ENCODE measurements at places on chromosomes 11 and 22. TPM values are rescaled to one million over a fixed set of nuclear protein-coding genes. Genes with fewer than 3 reads are reported as not detected.
A peak's percentile ranks its signal among the peaks of the same experiment; 100 is the strongest.

DNA sequence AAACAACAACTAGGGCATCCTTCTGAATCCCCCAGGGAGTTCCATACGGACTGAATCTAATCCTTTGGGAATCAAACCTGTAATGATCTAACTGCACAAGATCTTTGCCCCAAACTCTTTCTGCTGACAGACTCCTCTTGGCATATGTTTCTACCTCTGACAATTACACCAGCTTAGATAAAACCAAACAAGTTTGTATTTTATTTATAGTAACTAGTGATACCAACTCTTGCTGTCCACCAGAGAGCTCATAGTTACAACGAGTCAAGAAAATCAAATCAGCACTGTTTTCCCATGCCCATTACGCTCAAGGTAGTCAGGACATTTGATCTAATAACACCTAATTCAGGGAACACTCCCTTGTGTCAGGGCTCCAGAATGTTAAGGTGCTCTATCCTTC is 972.0 kb downstream of the NTM start:
- H3K27me3 ChIP-seq, result no peaks in the 10 kb centered on the region
- no peak for DNase-seq
- H3K4me1 ChIP-seq, result no peaks in the 10 kb centered on the region
- no peaks in the 10 kb centered on the region for H3K36me3 ChIP-seq
- H3K4me3 ChIP-seq, result no peak overlapping the region
- no peak overlapping the region for H3K27ac ChIP-seq

DNA sequence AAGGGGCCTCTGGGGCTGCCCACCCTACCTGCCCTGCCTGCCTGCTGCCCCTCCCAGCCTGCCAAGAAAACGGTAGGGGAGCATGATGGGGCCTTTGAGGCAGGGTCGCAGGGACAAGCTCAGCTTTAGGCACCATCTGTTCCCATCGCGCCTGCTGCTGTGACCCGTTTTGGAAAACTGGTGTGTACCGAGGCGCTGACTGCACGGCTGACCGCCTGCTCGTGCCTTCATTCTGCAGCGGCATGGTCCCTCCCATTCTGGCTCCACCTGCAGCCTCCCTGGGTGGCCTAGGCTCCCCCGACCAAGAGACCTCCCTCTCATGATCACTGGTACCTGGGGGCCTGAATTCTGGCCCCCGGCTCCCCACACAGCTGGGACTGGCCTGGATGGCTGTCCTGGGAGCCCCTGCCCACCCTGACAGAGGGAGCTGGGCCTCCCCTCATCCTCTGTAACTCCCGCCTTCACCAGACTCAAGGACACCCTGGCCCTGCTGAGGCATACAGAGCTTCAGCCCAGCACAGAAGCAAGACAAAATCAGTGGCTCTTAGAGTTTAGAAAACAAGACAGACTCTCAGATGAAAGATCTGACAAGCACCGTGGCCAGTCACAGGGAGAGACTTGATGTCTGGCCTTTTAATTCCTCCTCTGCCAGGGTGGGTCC is 6.5 kb upstream of the MYRF start:
- H3K4me1 ChIP-seq, result no peaks in the 10 kb centered on the region
- no peak overlapping the region for H3K4me3 ChIP-seq
- no peak for DNase-seq
- H3K36me3 ChIP-seq, result no peaks in the 10 kb centered on the region
- H3K27me3 ChIP-seq, result peaks cover 7% of the 10 kb centered on the region
- H3K27ac ChIP-seq, result no peak overlapping the region

DNA sequence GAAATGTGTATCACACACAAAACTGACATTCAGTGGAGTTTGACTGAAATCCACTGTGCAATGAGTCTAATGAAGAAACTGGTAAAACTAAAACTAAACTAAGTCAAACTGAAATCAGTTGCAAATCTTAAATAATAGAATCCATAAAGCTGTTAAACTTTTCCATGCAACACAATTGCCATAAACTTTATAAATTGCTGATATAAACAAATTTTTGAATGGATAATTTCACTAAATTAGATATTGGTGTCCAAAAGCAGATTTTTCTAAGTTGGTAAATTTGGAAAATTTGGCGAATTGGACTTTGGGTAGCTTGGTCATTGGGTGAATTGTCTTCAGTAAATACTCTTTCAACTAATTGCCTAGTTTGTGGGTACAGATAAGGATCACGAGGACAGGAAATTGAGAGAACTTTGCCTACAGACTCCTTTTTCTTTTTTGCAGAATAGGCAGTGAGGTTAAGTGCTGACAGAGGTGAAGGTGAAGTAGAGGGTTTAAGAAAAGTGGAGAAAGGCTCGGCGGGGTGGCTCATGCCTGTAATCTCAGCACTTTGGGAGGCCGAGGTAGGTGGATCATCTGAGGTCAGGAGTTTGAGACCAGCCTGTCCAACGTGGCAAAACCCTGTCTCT is 12.8 kb downstream of the MRPL17 start:
- no peaks in the 10 kb centered on the region for H3K27me3 ChIP-seq
- peak overlapping the region; percentile 35 for H3K27ac ChIP-seq
- peak; percentile 37 for DNase-seq
- peaks cover 71% of the 10 kb centered on the region for H3K4me1 ChIP-seq
- no peaks in the 10 kb centered on the region for H3K36me3 ChIP-seq

- no peaks in the 10 kb centered on the region for H3K27me3 ChIP-seq
- H3K27ac ChIP-seq, result no peak overlapping the region
- H3K4me1 ChIP-seq, result peaks cover 51% of the 10 kb centered on the region
- DNase-seq, result no peak
- H3K36me3 ChIP-seq, result peaks cover 3% of the 10 kb centered on the region
- no peak overlapping the region for H3K4me3 ChIP-seq
Measured at GRCh38 chr11:47992959-47993820, 12.8 kb downstream of the PTPRJ start.

DNA sequence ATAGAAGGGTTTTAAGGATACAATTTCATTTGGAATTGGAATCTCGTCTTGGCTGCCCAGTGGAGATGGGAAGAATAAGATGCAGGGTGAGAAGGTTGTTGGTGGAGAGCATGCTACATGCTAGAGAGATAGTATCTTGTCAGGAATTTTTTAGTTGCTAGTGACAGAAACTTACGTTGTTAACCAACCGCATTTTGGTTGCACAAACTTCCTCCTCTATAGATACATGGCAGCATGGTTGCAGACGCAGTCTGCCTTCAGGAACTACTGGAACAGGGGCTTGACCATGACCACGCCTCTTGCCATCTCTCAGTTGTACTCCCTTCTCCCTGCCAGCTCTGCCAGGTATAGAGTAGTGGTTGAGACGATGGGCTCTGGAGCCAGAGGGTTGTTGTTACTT is 13.5 kb upstream of the CCDC90B start:
- no peaks in the 10 kb centered on the region for H3K27me3 ChIP-seq
- DNase-seq, result no peak
- H3K4me3 ChIP-seq, result no peak overlapping the region
- H3K27ac ChIP-seq, result no peak overlapping the region

DNA sequence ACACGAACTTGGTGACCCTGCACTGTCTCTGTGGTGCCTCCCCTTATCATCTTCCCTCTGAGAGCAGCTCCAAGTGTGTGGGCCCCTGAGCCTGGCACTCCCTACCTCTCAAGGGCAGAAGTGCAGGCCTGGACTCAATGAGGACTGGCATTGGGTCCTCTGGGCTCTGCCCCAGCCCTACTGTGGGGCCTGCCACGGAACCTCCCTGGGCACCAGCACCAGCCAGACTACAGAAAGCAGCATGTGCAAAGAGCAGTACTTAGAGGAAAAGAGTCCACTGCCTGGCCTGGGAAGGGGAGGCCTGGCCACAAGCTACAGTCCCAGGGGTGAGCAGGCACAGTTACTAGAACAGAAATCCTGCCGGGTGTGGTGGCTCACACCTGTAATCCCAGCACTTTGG is 222.5 kb downstream of the DSCAML1 start:
- peaks cover 9% of the 10 kb centered on the region for H3K27me3 ChIP-seq
- H3K27ac ChIP-seq, result no peak overlapping the region
- no peaks in the 10 kb centered on the region for H3K36me3 ChIP-seq
- no peak for DNase-seq
- H3K4me3 ChIP-seq, result no peak overlapping the region
- no peaks in the 10 kb centered on the region for H3K4me1 ChIP-seq

DNA sequence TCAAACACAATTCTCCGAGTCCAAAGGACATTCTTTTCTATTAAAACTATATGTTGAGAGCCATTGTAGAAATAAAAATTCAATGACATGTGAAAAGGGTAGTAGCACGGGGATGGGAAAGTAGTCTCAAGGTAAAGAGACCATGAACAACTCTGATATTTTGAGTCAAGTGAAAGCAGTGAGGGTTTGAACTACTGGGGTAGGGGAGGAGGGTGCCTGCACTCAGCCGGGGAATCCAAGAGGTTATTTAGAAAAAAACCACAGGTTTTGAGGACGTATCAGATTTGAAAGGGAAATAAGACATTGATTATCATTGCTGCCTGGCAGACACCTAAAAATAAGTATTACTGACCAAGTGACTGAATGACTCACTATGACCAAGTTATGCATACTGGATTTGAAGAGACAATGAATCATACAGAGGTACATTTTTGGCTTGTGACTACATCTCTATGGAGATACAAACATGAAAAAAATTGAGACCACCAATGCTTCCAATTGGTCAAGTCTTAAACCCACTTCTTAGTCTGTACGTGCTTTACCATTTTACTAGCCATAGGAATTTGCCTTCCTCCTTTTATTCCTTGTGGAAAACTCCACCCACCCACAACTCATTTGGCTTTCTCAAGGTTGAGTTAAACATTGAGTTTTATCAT is 2.2 kb upstream of the OR52H1 start:
- no peak overlapping the region for H3K27ac ChIP-seq
- no peak overlapping the region for H3K4me3 ChIP-seq
- no peak for DNase-seq
- H3K4me1 ChIP-seq, result no peaks in the 10 kb centered on the region

- H3K36me3 ChIP-seq, result no peaks in the 10 kb centered on the region
- no peaks in the 10 kb centered on the region for H3K27me3 ChIP-seq
- peaks cover 8% of the 10 kb centered on the region for H3K4me1 ChIP-seq
Measured at GRCh38 chr11:74380746-74381439, 17.3 kb downstream of the PGM2L1 start.

GRCh38 chr11:123517559-123518364 is 87.7 kb downstream of the GRAMD1B start:
- no peak overlapping the region for H3K27ac ChIP-seq
- H3K27me3 ChIP-seq, result no peaks in the 10 kb centered on the region
- H3K4me1 ChIP-seq, result peaks cover 23% of the 10 kb centered on the region
- DNase-seq, result peak; percentile 32

DNA sequence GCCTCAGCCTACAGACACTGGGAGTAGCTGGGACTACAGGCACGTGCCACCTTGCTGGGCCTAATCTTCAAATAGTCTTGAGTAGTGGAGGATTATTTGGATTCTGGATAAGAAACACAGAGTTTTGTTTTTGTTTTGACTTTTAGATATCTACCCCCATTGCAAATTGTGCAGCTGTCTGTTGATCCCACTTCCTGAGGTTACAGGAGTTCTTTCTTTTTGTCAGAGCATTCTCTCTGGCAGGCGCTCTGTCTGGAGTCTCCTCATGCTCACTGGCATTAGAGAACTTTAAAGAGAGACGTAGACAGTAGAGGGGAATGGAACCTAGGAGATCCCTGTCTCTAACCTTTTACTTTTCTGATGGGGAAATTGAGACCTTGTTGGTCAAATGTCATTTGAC is 7.8 kb upstream of the ADAMTS8 start:
- DNase-seq, result no peak
- peaks cover 10% of the 10 kb centered on the region for H3K4me1 ChIP-seq
- H3K4me3 ChIP-seq, result no peak overlapping the region

GRCh38 chr11:98289617-98290263 is 731.0 kb upstream of the CNTN5 start:
- DNase-seq, result no peak
- H3K27me3 ChIP-seq, result no peaks in the 10 kb centered on the region
- no peaks in the 10 kb centered on the region for H3K4me1 ChIP-seq
- H3K27ac ChIP-seq, result no peak overlapping the region
- no peaks in the 10 kb centered on the region for H3K36me3 ChIP-seq
- no peak overlapping the region for H3K4me3 ChIP-seq

DNA sequence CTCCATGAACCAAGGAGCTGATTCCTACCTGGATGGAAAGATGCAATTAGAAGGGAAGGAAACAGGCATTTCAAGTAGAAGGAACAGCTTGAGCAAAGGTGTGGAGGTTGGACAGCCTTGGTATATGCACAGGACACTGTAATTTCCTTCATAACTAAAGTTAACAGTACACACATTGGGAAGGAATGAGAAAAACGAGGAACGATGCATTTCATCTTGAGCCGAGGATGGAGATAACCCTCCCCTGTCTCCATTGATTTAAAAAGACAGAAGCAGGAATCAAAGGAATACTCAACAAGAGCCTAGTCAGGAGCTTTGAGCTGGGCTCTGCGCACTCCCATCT is 2.3 kb upstream of the PRG2 start:
- H3K27me3 ChIP-seq, result no peaks in the 10 kb centered on the region
- H3K27ac ChIP-seq, result no peak overlapping the region
- no peak for DNase-seq
- no peaks in the 10 kb centered on the region for H3K36me3 ChIP-seq
- no peaks in the 10 kb centered on the region for H3K4me1 ChIP-seq

DNA sequence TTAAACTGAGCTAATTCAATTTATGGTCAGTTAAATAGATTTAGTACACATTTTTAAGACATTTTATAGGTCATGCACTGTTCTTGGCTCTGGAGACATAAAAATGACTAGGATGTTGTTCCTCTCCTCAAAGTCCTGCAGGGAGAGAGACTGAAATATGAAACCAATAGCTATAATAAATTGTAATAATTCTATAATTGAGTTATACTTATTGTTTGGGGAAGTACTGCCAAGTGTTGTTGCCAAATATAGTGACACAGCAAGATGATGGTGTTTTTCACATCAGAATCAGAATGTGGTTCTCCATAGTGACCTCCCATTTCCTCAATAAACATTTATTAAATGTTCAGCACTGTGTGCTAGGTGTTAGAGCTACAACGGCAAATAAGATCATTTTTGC is 470.6 kb downstream of the NTM start:
- H3K36me3 ChIP-seq, result no peaks in the 10 kb centered on the region
- H3K27ac ChIP-seq, result no peak overlapping the region
- no peak for DNase-seq
- H3K4me3 ChIP-seq, result no peak overlapping the region
- no peaks in the 10 kb centered on the region for H3K27me3 ChIP-seq
- H3K4me1 ChIP-seq, result no peaks in the 10 kb centered on the region

DNA sequence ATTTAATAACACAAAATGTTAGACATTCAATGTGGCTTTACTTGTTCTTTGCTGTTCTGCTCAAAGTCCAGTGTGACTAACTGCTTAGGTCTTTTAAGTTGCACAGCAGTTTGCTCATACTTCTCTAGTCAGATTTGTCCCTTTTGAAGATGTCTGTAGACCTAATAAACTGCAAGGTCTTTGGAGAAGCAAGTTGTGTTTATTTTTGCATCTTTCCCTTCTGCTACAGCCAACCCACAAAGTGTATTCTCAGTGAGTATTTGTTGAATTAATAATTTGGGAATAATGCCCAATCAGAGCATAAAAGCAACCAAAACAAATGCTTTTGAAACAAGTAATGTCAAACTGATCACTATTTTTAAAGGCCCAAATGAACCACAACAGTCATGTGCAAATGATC is 312.5 kb downstream of the CADM1 start:
- no peak for DNase-seq
- no peak overlapping the region for H3K27ac ChIP-seq
- H3K36me3 ChIP-seq, result no peaks in the 10 kb centered on the region
- no peak overlapping the region for H3K4me3 ChIP-seq
- peaks cover 15% of the 10 kb centered on the region for H3K4me1 ChIP-seq

Gene SYCE3
- 0.87 TPM for total RNA-seq

Gene KCNK7
- total RNA-seq, result 0.29 TPM

Gene HBG1
- total RNA-seq, result not detected

Gene SHISAL1
- not detected for total RNA-seq

Gene GLB1L2
- total RNA-seq, result 4.1 TPM

Gene OR8G5
- total RNA-seq, result not detected

Gene LMNTD2
- total RNA-seq, result 3.1 TPM

Gene KCNK4
- total RNA-seq, result 0.34 TPM

Gene INSC
- total RNA-seq, result 0.36 TPM

Gene KDM4D
- total RNA-seq, result 1.6 TPM
